Activated T-helper 1 cell treated with anti-CD3 and anti-CD28 coated beads, Interleukin-2, amount 50 U/mL, for 16 hours (primary cell): ENCODE measurements at places on chromosomes 13 and 19.

DNA sequence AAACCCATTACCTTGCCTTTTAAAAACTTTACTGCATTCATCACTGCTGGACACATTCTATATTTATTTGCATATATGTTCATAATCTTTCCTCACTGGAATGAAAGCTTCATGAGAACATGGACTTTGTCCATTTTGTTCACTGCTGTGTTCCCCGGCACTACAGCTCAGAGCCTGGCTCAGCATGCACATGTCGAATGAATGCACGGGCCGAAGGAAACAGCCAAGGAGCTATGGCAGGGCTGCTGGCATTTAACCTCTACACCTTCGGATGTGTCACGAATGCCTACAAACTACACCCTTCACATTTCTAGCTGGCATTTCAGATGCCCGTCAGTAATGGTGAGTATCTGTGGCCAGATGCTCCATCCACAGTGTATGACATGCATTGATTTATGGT, 7.6 kb downstream of the MTIF3 start:
- DNase-seq = no peak

DNA sequence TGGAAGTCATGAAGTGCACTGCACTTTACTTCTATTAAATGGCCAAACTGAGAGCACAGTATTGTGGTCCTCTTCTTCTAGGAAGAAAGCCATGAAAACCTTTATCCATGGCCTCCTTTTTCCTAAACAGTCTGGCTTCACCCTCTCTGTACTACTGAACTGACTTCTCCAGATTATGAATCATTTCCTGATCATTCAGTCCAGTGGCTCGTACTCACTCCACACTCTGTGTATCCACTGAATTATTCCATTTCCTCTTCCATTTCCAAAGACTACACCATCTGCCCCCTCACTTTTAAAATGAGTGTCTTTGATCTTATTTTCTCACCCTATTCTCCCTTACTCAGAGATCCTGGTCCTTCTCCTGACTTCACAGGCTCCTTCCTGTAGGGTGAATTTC, 29.7 kb upstream of the FREM2 start:
- DNase-seq = no peak

DNA sequence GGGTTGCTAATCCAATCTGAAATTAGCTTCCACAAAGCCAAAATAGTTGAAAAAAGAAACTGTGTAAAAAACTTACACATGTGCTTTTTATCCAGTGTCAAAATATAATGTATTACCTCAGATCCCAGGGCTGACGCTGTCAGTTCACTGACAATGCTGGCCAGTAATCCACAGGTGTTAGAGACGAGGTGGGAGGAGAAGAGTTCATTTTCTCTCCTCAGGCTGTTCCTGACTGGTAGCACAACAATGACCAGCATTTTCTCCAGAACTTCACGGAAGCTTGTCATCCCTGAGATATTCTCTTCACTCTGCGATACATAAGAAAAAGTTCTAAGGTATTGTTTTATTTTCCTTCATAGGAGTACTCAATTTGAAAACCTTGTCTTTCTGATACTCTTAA, 146.9 kb downstream of the MYCBP2 start:
- DNase-seq = no peak

- DNase-seq = no peak
These were observed 80.1 kb downstream of the ZNF486 start for GRCh38 chr19:20247016-20247683.

DNA sequence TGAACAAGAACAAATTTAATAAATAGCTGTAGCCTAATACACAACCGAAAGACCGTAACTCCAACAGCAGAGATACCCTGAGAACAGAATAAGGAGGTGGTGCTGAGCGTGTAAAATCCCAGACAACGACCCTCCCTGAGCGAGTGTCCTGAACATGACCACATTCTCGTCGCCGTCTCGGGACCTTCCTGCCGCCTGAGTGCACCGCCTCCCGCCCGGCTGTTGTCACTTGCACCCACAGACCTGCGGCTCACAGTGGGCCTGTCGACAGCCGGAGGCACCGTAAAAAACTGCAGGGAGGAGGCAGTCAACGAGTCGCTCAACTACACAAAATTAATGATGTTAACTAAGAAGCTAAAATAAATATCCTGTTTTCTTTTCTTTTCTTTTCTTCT, 35.8 kb upstream of the GRTP1 start:
- no peak for DNase-seq

- DNase-seq = no peak
These were observed 10.4 kb upstream of the ASF1B start for GRCh38 chr19:14146789-14147216.

GRCh38 chr13:101565317-101565716, 112.8 kb downstream of the ITGBL1 start:
- no peak for DNase-seq

GRCh38 chr13:103639326-103639725, 573.1 kb upstream of the SLC10A2 start:
- DNase-seq = no peak

- DNase-seq = no peak
These were observed 220.0 kb upstream of the SGCG start for GRCh38 chr13:22960827-22961226.

DNA sequence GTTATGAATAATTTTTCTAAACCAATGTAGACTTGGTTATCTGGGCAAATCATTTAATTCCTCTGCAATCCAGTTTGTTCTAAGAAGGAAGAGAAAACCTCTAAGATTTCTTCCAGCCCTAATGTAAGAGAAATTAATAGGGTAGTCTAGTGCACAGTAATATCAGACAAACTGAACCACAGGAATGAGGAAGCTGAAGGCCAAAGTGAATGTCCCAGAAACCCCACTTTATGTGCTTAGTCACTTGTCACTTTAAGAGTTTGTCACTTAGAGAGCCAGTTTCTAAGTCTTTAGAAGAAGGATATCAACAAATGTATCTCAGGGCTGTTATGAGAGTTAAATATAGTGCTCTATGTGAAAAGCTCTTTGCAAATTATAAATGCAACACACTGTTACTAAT, 750.6 kb downstream of the DIAPH3 start:
- no peak for DNase-seq

GRCh38 chr13:21395953-21396352, 63.1 kb downstream of the ZDHHC20 start:
- no peak for DNase-seq

- no peak for DNase-seq
These were observed 2.8 kb upstream of the B3GLCT start for GRCh38 chr13:31196992-31197391.

- no peak for DNase-seq
These were observed 127.6 kb downstream of the KDM4B start for GRCh38 chr19:5096536-5096935.

DNA sequence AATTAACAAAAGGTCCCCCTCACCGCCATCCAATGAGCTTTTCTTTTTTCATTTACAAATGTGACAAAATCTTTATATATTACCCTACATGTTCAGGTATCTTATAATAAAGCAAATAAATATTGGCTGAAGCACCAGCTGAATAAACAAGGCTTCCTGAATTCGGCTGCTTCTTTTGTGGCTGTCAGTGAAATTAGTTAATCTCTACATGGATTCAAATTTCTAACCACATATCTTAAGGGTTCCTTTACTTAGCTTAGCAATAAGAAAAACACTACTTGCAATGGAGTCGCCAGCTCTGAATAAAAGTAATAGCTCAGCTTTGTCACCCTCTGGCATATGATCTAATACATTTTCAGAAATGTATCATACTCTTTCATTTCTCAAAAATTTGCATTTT, 104.3 kb downstream of the CCNA1 start:
- no peak for DNase-seq

DNA sequence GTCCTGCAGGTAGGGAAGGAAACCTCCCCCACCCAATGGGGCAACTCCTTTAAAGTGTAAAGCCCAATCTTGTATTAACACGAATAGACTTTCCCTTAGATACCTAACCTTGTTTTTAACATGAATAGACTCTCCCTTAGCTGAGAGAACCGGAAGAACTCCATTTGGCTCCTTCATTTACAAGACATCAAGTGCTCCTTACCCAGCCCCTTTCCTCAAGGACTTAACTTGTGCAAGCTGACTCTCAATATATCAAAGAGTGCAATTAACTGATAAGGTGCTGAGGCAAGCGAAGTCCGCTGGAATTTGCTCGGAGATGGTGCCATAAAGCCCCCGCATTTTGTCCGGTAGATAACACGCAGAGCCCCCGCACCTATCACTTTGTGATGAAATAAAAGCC, 9.9 kb upstream of the ZNF90 start:
- DNase-seq = no peak

GRCh38 chr19:11041966-11042627, 47.2 kb upstream of the LDLR start:
- DNase-seq = no peak

DNA sequence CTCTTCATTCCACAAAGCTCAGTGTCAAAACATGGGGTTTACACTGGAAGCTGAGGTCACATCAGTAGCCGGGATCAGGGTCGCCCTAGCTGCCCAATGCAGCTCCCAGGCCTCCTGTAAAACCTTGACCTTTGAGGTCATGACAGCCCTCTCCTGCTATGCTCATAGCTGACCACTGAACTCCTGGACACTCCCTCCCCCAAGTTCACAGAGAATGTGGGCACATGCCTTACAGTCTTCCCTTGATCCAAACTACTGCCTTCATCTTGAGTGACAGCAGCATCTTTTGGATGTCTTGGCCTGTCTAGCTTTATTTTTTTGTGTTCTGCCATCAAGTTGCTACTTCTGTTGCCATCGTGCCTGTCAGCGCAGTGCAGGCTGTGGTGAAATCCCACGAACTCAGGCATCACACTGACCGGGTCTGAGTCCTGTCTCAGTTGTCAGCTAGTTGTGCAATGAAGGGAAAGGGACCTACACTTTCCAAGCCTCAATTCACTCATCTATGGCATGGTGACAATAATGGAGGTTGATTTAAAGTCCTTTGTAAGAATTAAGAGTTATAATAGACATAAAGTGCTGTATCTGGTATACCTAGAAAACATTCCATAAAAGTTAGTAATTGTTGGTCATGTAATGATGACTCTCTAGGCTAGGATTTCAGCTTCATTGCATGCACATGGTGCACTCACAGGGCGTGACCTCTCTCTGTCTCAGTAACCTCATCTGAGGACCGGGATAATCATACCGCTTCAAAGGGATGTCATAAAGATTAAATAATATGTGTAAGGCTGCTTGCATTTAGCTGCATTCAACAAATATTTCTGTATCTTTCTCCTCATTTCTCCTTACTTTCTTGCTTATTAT, 16.4 kb upstream of the ALOX5AP start:
- no peak for DNase-seq

DNA sequence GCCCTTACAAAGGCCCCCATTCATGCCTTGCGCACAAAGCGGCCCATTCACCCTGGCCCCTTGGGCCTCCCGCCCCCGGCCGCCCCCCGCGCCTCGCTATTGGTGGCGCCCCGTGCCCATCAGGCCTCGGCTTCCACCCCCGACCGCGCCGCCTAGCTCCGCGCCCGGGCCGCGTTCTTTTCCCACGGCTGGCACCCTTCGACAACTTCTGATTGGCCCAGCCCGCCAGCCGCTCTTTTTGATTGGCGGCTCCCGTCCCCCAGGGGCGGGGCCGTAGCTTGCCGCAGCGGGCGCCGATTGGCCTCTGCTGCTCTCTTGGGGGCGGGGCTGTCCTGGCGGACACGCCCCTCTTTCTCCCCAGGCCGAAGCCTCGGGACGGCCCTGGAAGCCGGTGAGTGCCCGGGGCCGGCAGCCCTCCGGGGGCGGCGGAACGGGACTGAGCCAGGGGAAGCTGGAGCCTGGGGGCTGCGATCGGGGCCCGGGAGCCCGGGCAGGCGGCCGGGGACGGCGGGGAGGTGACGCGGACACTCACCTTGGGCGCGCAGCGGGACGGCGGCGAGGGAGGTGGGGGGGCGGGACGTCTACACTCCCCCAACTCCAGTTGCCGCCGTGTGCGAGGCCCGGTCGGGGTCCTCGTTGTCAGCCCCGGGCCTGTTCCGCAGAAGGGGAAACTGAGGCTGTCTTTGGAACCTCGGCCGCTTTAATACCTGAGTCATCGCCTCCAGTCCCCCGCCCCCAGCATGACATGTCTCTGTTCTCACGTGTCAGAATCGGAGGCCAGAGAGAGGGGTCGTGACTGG, at the start of gene MYH14:
Gene MYH14, plus strand, starts transcription at position 342 of the 800 bp plus-strand sequence. CDS start 6,744 bp downstream, outside the sequence.
- no peak for DNase-seq

GRCh38 chr19:9727644-9728043, 40.9 kb downstream of the ZNF846 start:
- DNase-seq = no peak

GRCh38 chr13:42113478-42113877, 65.0 kb downstream of the DGKH start:
- no peak for DNase-seq

GRCh38 chr13:43232144-43232872, 208.9 kb downstream of the DNAJC15 start:
- no peak for DNase-seq

DNA sequence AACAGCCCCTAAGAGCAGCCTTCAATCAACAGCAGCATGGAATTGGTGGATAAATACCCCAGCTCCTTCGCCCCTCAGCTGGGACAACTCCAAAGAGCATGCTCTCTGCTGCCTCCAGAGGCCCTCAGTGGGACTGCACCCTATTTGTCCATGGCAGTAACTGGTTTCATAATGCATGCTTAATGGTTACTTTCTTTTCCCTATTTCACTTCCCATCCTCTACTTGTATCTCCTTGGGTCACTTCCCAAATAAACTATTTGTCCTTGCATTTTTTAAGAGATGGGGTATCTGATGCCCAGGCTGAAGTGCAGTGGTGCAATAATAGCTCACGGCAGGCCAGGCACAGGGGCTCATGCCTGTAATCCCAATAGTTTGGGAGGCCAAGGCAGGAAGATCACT, 13.5 kb upstream of the TPM4 start:
- DNase-seq = peak; percentile 59

DNA sequence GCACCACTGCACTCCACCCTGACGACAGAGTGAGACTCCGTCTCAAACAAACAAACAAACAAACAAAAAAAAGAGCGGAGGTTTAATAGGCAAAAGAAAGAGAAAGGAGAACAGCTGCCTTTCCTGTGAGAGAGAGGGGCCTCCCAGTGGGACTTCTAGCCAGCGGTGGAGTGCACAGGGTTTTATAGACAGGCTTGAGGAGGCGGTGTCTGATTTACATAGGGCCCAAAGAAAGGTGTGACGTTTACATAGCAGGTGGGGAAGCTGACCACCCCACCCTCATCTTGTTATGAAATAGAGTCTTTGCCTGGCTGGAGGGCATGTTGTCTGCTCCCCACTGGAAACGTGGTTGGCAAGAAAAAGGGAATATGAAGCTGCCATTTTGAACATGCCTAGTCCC, 106.0 kb upstream of the CSNK1A1L start:
- DNase-seq = no peak

- DNase-seq = no peak
These were observed 10.6 kb upstream of the RETN start for GRCh38 chr19:7658219-7658686.

- DNase-seq = no peak
These were observed 222.4 kb downstream of the TDRD3 start for GRCh38 chr13:60619461-60619860.
